ENCODE measurements at places on chromosomes 16 and 17. TPM values are rescaled to one million over a fixed set of nuclear protein-coding genes. Genes with fewer than 3 reads are reported as not detected.

Gene SEZ6L2
- total RNA-seq: 13.9 TPM

Gene ESRP2
- total RNA-seq: 2.8 TPM

Gene CEMP1
- total RNA-seq: 1.3 TPM

Gene MEOX1
- total RNA-seq: 1.0 TPM

Gene PRR35
- 0.66 TPM for total RNA-seq

Gene DDX42
- total RNA-seq: 91.0 TPM

Gene PHOSPHO1
- not detected for total RNA-seq

Gene MBTPS1
- 69.7 TPM for total RNA-seq

Gene ITGAX
- 0.69 TPM for total RNA-seq

Gene KRT25
- not detected for total RNA-seq

Gene TAC4
- total RNA-seq: not detected

DNA sequence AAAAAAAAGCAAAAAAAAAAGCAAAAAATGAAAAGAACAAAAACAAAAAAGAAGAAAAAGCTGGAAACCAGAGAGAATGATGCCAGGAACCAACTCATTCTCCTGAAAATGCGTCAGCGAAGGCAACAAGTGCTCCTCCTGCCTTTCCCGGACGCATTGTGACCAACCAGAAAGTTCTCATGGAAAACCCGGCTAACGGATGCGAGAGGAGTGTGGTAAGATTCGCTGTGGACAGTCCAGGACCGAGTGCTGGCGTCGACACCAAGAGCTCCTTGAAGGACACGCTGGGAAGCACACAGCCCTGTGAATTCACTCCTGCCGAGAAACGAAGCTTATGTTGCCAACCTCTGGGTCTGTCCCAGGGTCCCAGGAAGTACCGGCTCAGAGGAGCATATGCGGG is 43.4 kb downstream of the METRNL start:
- H3K4me3 ChIP-seq: no peak overlapping the region
- H3K4me1 ChIP-seq: no peaks in the 10 kb centered on the region
- H3K27me3 ChIP-seq: peaks cover 54% of the 10 kb centered on the region
- H3K27ac ChIP-seq: no peak overlapping the region
- no peaks in the 10 kb centered on the region for H3K36me3 ChIP-seq

GRCh38 chr16:22693638-22694340 is 120.2 kb upstream of the HS3ST2 start:
- no peak overlapping the region for H3K27ac ChIP-seq
- DNase-seq: no peak
- no peaks in the 10 kb centered on the region for H3K36me3 ChIP-seq
- no peaks in the 10 kb centered on the region for H3K4me1 ChIP-seq
- no peaks in the 10 kb centered on the region for H3K27me3 ChIP-seq

- no peak overlapping the region for H3K4me3 ChIP-seq
- peaks cover 51% of the 10 kb centered on the region for H3K4me1 ChIP-seq
- H3K27me3 ChIP-seq: no peaks in the 10 kb centered on the region
Observed at GRCh38 chr16:53766304-53767016, 62.5 kb downstream of the FTO start.

DNA sequence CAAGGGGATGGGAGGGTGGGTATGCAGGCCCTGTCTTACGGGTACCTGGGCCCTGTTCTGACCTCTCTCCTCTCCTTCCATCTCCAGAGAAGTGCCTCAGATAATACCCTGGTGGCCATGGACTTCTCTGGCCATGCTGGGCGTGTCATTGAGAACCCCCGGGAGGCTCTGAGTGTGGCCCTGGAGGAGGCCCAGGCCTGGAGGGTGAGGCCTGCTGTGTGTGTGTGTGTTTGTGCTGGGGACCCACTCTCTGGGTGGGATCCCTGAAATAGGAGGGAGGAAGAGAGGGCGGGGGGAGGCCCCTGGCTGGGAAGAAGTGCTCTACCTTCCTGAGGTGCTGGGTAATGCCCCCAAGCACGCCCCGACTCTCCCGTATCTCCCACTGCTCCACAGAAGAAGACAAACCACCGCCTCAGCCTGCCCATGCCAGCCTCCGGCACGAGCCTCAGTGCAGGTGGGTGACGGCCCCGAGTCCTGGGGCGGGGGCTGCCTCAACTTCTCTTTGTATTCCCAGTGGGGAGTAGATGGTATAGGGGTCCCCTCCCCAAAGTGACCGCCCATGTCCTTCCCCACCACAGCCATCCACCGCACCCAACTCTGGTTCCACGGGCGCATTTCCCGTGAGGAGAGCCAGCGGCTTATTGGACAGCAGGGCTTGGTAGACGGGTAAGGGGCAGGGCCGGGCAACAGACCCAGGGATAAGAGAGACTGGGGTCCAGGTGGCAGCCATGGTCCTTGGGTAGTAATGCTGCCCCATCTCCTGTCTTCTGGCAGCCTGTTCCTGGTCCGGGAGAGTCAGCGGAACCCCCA is 7.8 kb downstream of the GRB7 start:
- H3K4me1 ChIP-seq: peaks cover 5% of the 10 kb centered on the region
- H3K4me3 ChIP-seq: no peak overlapping the region
- no peak for DNase-seq

DNA sequence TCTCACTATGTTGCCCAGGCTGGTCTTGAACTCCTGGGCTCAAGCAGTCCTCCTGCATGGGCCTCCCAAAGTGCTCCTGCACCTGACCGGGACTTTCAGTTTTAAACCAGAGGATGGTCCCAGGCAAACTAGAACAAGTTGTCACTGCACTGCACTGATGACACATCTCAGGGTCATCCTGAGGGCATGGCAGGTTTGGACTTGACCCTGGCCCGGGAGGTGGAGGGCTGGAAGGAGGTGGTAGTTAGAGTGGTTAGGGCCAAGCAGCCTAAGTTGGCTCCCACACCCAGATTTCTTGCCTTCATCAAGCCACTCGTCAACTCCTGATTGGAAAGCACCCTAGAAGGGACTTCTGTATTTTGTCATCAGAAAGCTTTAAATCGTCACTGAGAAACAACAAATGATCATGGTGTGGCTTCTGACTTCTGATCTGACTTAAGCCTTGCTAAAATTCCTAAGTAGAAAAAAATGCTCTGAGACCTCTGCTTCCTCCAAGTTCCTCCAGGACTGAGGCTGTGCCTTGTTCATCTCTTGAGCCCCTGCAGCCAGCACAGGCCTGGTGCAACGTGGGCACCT is 43.5 kb downstream of the EMP2 start:
- no peaks in the 10 kb centered on the region for H3K27me3 ChIP-seq
- H3K27ac ChIP-seq: peak overlapping the region; percentile 13
- peaks cover 2% of the 10 kb centered on the region for H3K4me1 ChIP-seq
- H3K4me3 ChIP-seq: no peak overlapping the region

GRCh38 chr16:15594711-15595320 is 48.1 kb downstream of the MARF1 start:
- no peak overlapping the region for H3K4me3 ChIP-seq
- H3K27ac ChIP-seq: no peak overlapping the region
- no peak for DNase-seq
- peaks cover 22% of the 10 kb centered on the region for H3K36me3 ChIP-seq
- no peaks in the 10 kb centered on the region for H3K27me3 ChIP-seq

- H3K4me1 ChIP-seq: peaks cover 7% of the 10 kb centered on the region
- no peak overlapping the region for H3K4me3 ChIP-seq
- no peaks in the 10 kb centered on the region for H3K36me3 ChIP-seq
- no peak overlapping the region for H3K27ac ChIP-seq
Observed at GRCh38 chr17:40564195-40564882, 933 bp downstream of the CCR7 start.

DNA sequence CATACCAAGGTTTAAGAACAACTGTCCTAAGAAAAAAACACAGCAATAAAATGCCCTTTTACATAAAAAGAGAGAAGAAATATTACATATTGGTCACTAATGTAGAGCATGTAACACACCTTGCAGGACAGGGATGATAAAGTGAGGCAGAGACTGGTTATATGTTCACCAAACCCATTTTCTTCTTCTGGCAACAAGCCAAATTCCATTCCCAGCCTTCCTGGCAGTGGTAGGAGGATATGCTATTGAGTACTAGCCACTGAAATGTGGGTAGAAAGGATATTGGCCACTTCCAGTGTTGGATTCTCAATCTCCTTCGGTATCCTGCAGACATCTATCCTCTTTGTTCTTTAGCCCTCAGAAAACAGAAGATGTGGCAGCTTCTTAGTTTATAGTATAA is 105.2 kb upstream of the SHISA6 start:
- no peaks in the 10 kb centered on the region for H3K36me3 ChIP-seq
- H3K27me3 ChIP-seq: no peaks in the 10 kb centered on the region
- no peak for DNase-seq
- no peak overlapping the region for H3K4me3 ChIP-seq
- no peaks in the 10 kb centered on the region for H3K4me1 ChIP-seq

GRCh38 chr16:79658301-79659033 is 57.9 kb upstream of the MAF start:
- DNase-seq: no peak
- H3K36me3 ChIP-seq: no peaks in the 10 kb centered on the region
- no peak overlapping the region for H3K4me3 ChIP-seq
- H3K27ac ChIP-seq: no peak overlapping the region
- no peaks in the 10 kb centered on the region for H3K27me3 ChIP-seq

DNA sequence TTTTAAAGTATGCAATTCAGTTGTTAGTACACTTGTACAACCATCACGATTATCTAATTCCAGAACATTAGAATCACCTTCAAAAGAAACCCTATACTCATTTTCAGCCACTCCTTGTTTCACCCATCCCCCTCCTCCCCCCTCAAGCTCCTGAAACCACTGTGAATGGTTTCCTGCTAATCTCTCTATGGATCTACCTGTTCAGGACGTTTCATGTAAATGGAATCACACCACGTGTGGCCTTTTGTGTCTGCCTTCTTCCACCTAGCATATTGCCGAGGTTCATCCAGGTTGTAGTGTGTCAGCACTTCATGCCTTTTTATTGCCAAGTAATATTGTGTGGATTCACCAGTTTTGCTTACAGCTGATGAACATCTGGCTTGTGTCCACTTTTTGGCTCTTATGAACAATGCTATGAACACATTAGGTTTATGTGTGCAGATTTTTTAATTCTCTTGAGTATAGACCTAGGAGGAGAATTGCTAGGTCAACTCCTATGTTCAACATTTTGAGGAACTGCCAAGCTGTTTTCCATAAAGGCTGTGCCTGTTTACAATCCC is 17.8 kb downstream of the EIF4A3 start:
- H3K4me3 ChIP-seq: no peak overlapping the region
- H3K27me3 ChIP-seq: no peaks in the 10 kb centered on the region
- DNase-seq: no peak
- H3K27ac ChIP-seq: no peak overlapping the region

- no peaks in the 10 kb centered on the region for H3K36me3 ChIP-seq
- H3K4me3 ChIP-seq: no peak overlapping the region
- DNase-seq: no peak
Observed at GRCh38 chr17:55167024-55167725, 97.6 kb upstream of the HLF start.

DNA sequence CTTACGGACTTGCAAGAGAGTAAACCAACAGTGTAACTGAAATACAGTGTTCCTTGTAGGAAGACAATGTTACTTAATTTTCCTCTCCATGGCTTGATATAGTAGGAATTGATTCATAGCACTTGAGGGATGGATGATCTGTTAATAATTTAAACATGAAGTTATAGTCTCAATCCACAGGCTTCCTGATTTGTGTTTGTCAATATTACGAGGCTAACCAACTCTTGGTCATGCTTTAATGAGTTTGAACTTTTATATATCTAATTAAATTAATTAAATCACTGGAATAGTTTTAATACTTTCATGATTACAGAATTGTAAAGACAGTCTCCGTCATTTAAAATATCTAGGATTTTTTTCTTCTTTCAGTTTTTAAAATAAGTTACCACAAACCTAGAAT is 112.0 kb upstream of the HAS3 start:
- no peak overlapping the region for H3K4me3 ChIP-seq
- no peaks in the 10 kb centered on the region for H3K4me1 ChIP-seq
- no peak for DNase-seq
- H3K36me3 ChIP-seq: no peaks in the 10 kb centered on the region
- no peak overlapping the region for H3K27ac ChIP-seq
- no peaks in the 10 kb centered on the region for H3K27me3 ChIP-seq

GRCh38 chr16:963913-964312 is 6.9 kb downstream of the LMF1 start:
- no peak overlapping the region for H3K4me3 ChIP-seq
- H3K4me1 ChIP-seq: no peaks in the 10 kb centered on the region
- DNase-seq: no peak
- no peaks in the 10 kb centered on the region for H3K27me3 ChIP-seq
- no peaks in the 10 kb centered on the region for H3K36me3 ChIP-seq

Data from cardiac muscle cell (in vitro differentiated cells and primary cell).